Liver (tissue), 10 donors: ENCODE measurements at places on chromosomes 16 and 17.

GRCh38 chr16:71373073-71373472, 14.6 kb downstream of the CALB2 start:
- DNase-seq: no peak

- DNase-seq: no peak
Observed at GRCh38 chr16:50265260-50265659, 1.1 kb upstream of the ADCY7 start.

DNA sequence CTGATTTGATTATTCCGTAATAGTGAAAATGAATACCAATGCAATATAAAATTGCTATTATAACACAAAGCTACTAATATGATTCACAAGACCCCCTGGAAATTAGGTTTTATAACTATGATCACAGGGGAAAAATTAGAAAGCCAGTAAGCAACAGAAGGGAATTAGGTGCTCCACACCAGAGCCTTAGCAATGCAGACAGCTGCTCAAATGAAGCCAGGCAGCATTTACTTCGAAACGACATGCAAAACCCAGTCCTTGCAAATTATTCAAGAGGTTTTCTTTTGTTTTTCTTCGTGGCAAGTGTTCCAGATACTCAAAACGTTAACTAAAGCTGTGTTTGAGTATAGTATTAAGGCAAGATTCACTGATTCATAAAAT, 47.9 kb downstream of the TOX3 start:
- no peak for DNase-seq

- no peak for DNase-seq
Observed at GRCh38 chr16:16109453-16110110, 113.7 kb downstream of the ABCC6 start.

- DNase-seq: no peak
Observed at GRCh38 chr16:87412371-87412995, 20.3 kb downstream of the MAP1LC3B start.

DNA sequence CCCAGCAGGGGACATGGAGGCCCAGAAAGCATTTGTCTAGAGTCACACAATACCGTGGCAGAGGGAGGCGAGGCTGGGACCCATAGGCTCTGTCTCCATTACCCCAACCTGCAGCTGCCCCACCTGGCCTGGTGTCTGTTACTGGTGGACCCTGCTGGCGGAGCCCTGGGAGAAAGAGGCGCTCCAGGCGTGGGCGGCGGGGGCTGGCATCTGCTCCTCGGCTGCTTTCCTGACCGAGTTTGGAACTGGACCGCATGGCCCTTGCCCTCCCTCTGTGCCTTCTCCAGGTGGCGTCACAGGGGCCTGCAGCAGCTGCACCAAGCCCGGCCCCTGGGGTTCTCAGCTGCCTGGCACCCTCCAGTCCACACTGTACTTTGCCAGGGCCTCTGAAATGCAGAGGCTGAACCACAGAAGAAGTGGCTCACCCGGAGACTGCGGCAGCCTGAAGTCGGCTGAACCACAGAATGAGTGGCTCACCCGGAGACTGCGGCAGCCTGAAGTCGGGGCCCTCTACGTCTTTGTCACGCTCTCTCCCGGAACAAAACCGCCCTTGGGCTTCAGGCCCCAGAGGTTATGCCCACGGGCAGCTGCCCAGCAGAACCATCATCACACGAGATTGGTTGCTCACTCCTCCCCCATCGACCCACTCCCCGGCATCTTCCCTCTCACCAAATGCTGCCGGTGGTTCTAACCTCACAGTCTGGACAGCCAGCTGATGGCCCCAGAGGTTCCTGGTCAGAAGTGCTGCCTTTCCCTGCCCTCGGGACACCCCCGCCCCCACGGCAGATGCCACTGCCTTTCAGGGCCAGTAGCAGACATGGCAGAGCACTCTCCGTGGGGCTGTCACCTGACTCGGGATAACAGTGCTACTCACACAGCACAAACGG, 20.2 kb downstream of the CBFA2T3 start:
- no peak for DNase-seq
